ENCODE measurements at places on chromosomes 7 and 10. TPM values are rescaled to one million over a fixed set of nuclear protein-coding genes. Genes with fewer than 3 reads are reported as not detected.

DNA sequence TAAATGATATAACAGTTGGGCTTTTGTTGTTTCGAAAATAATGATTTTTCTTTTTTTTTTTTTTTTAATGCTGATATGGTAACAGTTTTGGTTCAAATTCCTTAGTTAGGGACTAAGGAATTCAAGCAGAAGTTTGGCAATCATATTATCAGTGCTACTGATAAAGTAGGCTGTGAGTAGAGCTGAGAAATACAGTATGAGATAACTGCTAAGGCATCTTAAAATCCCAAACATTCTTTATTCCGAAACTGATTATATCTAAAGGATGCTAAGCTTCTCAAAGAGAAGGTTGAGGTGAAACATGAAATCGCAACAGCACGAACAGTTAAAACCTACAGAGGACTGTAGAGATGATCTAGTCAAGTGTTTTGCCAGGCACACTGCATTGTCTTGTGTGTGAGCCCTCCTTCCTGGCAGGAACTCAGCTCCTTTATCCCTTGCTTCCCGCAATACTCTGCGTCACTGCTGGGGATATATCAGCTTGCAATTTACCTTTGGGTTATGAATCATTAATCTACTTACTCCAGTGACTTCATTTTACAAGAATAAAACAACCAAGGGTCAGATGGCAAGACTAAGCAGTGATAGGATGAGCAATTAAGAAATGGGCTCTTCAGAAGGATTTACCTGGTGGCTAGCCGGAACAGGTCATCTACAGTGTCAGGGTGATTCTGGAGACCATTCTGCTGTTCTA is 36.7 kb downstream of the IRF5 start:
- no peak for DNase-seq

The ASB4 gene
- 0.53 TPM for polyA plus RNA-seq

GRCh38 chr7:36360244-36360643 is 29.4 kb upstream of the ANLN start:
- DNase-seq = peak; percentile 69

GRCh38 chr10:60914690-60915141 is 29.3 kb downstream of the RHOBTB1 start:
- DNase-seq = no peak

The EGR2 gene
- polyA plus RNA-seq = 0.54 TPM

The HPSE2 gene
- 4.5 TPM for polyA plus RNA-seq

GRCh38 chr10:68796605-68797004 is 30.7 kb upstream of the STOX1 start:
- DNase-seq = no peak

DNA sequence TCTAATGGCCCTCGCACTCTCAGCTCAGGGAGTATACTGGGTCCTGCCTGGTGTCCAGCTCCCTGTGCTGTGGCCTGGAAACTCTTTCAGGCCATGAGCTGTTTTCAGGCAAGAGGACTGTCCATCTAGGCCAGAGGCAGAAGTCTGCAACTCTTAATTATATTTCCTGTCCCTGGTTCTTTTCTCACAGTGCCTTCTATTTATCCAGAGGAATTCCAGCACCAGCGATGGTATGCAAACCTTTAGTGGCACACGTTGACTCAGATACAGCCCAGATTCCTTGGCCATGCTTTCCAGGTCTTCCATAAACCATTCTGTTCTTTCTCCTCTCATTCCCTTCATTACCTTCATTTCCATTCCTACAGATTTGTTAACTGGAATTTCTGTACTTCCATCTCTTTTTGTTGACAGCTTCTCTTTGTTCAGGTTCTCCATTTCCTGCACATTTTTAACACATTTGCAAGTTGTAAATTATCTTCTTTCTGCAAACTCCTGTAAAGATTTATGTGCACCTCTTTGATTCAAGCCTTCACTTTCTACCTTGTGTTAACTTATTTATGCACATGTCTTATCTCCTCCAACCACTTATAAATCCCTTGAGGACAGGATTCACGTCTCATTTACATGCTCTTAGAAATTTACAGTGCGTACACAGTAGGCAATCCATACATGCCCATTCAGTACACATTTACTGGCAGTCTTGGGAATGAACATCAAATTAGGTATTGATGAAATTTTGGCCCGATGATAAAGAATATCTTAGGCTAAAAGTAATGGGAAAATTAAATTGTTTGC is 172.1 kb downstream of the CELF2 start:
- DNase-seq = no peak

The TMEM176B gene
- polyA plus RNA-seq = 20.1 TPM

The GRID1 gene
- polyA plus RNA-seq = 13.2 TPM

DNA sequence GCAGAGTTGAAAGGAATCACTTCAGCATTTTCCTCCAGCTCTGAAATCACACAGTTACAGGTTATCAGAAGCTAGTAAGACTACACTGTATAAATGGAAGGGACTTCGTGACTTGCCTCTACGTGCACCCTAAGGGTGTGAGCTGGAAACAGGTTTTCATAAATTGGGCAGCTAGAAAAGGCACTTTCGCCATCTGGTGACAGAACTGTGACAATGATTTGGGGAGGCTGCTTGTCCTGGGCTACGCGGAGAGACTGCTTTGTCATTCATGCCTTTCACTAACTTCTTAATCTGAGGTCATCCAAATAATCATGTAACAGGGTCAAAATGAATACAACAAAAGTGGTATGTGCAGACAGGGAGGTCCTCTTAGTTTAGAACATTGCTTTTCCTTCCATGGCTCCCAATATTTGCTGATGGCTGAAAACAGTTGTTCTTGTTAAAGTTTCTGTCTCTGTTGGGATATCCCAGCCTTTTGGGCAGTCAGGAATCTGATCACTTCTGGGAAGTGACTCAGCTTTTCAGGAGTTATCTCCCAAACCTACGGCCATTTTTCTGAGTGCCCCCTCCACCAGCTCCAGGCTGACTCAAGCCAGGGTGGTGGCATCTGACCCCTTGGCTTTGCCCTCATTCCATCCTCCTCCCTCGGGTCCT is 17.8 kb downstream of the VWC2 start:
- peak; percentile 85 for DNase-seq

- no peak for DNase-seq
These were observed 16.2 kb upstream of the NPVF start for GRCh38 chr7:25244254-25245033.

DNA sequence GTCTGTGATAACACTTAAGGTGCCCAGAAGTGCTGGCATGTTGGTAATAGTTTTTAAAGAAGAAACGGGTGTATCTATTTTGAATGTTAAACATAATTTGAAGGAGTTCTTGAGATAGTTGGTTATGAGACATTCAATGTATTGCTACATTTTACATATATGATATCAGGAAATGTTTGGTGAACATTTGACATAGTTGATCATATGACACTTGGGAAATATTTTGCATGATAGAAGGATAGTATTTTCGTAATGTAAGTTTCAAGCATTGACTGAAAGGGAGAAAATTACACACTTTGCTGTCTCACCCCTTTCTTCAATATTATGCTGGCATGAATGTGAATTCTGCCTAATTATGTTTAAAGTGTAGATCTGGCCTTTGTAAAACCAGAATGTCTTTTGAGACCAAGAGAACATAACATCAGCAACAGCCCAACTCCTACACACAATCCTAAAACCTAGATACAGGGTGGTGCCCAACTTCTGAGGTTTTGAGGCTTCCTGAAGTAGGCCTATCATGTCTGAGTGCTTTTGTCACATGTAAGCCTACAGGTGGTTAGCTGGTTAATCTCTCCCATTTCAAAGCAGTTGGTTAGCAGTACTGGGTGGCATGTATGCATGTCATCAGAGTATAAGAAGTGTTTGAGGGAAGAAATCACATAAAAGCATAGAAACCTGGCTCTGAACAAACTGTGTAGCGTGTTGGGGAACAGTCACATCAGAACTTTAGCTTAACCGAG is 2.1 kb downstream of the ADD3 start:
- DNase-seq = no peak

The LRMDA gene
- 8.3 TPM for polyA plus RNA-seq
